ENCODE measurements at places on chromosomes 11 and 22.

DNA sequence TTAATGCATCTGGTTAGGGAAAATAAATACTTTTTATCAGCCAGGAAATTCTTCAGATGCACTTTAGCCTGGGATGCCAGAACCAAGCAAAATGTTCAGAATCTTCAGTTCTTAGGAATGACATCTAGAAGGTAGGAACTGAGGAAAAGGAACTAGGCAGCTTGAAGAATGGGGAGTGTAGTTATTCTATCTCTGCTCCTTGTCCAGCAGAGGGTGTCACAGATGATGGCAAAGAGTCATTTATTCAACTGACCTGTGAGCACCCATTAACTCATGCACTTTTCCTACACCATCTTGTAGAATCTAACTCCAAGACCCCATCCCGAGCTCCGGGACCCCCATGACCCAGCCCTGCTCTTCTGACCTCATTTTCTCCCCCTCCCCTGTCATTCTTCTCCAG, 122.1 kb upstream of the ISX start:
- H3K4me3 ChIP-seq: no peak overlapping the region
- no peak for DNase-seq
- no peaks in the 10 kb centered on the region for H3K27me3 ChIP-seq
- H3K27ac ChIP-seq: no peak overlapping the region
- H3K36me3 ChIP-seq: no peaks in the 10 kb centered on the region

DNA sequence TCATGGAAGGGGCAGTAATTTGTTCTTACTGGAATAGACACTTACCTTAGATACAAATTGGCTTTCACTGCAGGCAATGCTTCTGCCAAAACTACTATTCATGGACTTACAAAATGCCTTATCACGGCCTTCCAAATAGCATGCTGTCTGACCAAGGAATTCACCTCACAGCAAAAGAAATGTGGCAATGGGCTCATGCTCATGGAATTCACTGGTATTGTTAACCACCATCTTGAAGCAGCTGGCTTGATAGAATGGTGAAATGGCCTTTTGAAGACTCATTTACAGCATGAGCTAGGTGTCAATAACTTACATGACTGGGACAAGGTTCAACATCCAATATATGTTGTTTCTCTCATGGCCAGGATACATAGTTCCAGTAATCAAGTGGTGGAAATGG, 21.9 kb downstream of the OR5B21 start:
- peaks cover 2% of the 10 kb centered on the region for H3K4me1 ChIP-seq
- no peak for DNase-seq
- H3K4me3 ChIP-seq: no peak overlapping the region
- H3K36me3 ChIP-seq: no peaks in the 10 kb centered on the region

DNA sequence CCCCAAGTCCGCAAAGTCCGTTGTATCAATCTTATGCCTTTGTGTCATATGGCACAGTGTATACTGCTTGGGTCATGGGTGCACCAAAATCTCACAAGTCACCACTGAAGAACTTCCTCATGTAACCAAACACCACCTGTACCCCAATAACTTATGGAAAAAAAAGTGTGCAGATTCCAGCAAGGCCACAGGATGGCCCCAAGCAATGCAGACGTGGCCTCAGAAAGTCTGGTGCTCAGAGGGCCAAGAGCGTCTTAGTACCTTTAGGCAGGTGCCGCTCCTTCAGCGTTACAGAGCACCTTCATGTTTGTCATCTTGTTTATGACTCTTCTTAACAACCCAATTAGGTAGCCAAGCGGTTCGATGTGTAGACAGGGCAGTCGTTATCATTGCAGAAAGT, 65.3 kb downstream of the PRDM11 start:
- H3K36me3 ChIP-seq: peaks cover 3% of the 10 kb centered on the region
- no peak overlapping the region for H3K27ac ChIP-seq
- DNase-seq: no peak
- no peaks in the 10 kb centered on the region for H3K27me3 ChIP-seq
- H3K4me1 ChIP-seq: peaks cover 15% of the 10 kb centered on the region
- H3K4me3 ChIP-seq: no peak overlapping the region

- H3K4me3 ChIP-seq: no peak overlapping the region
- no peaks in the 10 kb centered on the region for H3K4me1 ChIP-seq
- H3K27ac ChIP-seq: no peak overlapping the region
These were observed 112.2 kb upstream of the RRM1 start for GRCh38 chr11:3982431-3982830.

- H3K4me1 ChIP-seq: no peaks in the 10 kb centered on the region
- no peaks in the 10 kb centered on the region for H3K27me3 ChIP-seq
- no peak for DNase-seq
- no peaks in the 10 kb centered on the region for H3K36me3 ChIP-seq
These were observed 78.5 kb downstream of the LUZP2 start for GRCh38 chr11:24575392-24575791.

- H3K4me3 ChIP-seq: no peak overlapping the region
- H3K27me3 ChIP-seq: no peaks in the 10 kb centered on the region
- peaks cover 6% of the 10 kb centered on the region for H3K4me1 ChIP-seq
These were observed 33.1 kb upstream of the SEPTIN5 start for GRCh38 chr22:19680911-19681862.

DNA sequence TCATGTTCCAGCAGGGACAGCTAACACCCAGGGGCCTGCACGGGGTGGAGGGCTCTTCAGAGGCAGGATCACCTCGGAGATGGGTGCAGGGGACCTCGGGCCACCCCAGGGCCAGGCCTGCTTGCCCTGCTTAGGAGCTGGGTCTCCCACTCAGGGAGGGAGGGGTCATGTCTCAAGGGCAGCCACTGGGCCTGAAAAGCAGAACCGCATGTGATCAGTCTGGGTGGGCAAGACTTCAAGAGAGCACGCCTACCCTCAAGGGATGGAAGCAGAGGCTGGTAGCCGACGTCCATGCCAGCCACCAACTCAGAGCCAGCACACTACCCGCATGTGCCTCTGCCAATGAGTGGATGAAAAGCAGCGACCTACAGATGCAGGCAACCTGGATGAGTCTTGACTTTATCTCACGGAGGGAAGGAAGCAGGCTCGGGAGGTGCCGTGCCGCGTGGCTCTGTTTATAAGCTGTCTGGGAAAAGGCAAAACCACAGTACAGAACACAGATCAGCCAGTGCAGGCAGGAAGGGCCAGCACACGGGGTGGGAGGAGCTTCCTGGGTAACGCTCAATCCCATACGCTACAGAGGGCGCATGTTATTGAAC, 16.0 kb downstream of the TBX1 start:
- no peaks in the 10 kb centered on the region for H3K36me3 ChIP-seq
- no peak overlapping the region for H3K4me3 ChIP-seq
- peaks cover 3% of the 10 kb centered on the region for H3K4me1 ChIP-seq
- peaks cover 59% of the 10 kb centered on the region for H3K27me3 ChIP-seq

- no peak for DNase-seq
- H3K4me1 ChIP-seq: no peaks in the 10 kb centered on the region
- no peak overlapping the region for H3K4me3 ChIP-seq
- no peak overlapping the region for H3K27ac ChIP-seq
- H3K36me3 ChIP-seq: no peaks in the 10 kb centered on the region
These were observed 318.9 kb downstream of the NTM start for GRCh38 chr11:131689049-131689925.

- no peak for DNase-seq
- no peak overlapping the region for H3K27ac ChIP-seq
- peaks cover 7% of the 10 kb centered on the region for H3K27me3 ChIP-seq
- no peak overlapping the region for H3K4me3 ChIP-seq
These were observed 79.5 kb downstream of the TIMP3 start for GRCh38 chr22:32880893-32881596.

DNA sequence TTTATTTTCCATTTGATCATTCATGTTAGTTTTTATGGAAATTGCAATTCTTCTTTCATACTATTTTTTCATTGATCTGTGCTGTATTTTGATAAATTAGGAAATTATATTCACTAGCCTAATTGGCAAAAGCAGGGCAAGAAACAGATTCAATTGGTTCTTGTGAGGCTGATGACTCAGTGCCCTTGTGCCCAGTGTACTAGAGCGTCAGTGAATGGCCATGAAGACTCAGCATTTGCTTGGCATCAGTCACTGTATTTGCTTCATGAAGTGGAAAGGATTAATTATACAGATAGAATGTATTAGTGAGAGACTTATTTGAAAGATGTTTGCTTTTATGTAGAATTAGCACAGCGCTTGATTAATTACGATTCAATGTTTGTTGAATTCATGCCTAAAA, 31.8 kb downstream of the MRGPRX1 start:
- no peak overlapping the region for H3K4me3 ChIP-seq
- no peak overlapping the region for H3K27ac ChIP-seq
- no peaks in the 10 kb centered on the region for H3K4me1 ChIP-seq
- DNase-seq: no peak
- H3K27me3 ChIP-seq: no peaks in the 10 kb centered on the region
- no peaks in the 10 kb centered on the region for H3K36me3 ChIP-seq

GRCh38 chr11:92845805-92846204, 123.6 kb upstream of the MTNR1B start:
- DNase-seq: no peak
- H3K27me3 ChIP-seq: no peaks in the 10 kb centered on the region
- H3K36me3 ChIP-seq: peaks cover 9% of the 10 kb centered on the region
- no peak overlapping the region for H3K4me3 ChIP-seq

GRCh38 chr22:39528080-39528661, 4.4 kb downstream of the RPS19BP1 start:
- no peaks in the 10 kb centered on the region for H3K27me3 ChIP-seq
- H3K27ac ChIP-seq: peak overlapping the region; percentile 18
- DNase-seq: no peak

- no peak overlapping the region for H3K4me3 ChIP-seq
- H3K4me1 ChIP-seq: no peaks in the 10 kb centered on the region
- H3K27ac ChIP-seq: no peak overlapping the region
These were observed 8.9 kb downstream of the UVRAG start for GRCh38 chr11:75823946-75824345.

- no peak for DNase-seq
- H3K27ac ChIP-seq: no peak overlapping the region
- no peaks in the 10 kb centered on the region for H3K27me3 ChIP-seq
These were observed 693.4 kb upstream of the CCDC90B start for GRCh38 chr11:83979593-83979992.

DNA sequence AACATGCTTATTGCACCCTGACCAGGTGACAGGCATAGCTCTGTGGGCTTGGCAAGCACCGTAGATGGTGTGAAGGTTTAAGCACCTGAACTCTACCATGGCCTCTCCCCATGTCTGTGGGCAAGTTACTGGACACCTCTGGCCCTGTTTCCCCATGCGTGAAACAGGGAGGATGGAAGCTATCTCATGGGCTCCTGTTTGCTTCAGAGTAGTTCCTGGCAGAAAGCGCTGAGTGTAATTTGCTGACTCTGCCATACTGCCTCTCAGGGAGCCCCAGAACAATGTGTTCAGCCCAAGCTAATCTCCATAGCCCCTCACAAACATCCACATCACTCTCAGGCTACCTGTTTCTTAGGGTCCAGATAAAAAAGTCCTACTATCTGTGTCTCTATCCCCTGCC, 2.4 kb downstream of the CBX6 start:
- H3K27me3 ChIP-seq: no peaks in the 10 kb centered on the region
- H3K36me3 ChIP-seq: peaks cover 49% of the 10 kb centered on the region
- peaks cover 12% of the 10 kb centered on the region for H3K4me1 ChIP-seq
- H3K4me3 ChIP-seq: no peak overlapping the region
- H3K27ac ChIP-seq: no peak overlapping the region

- DNase-seq: no peak
- H3K27me3 ChIP-seq: no peaks in the 10 kb centered on the region
- no peak overlapping the region for H3K27ac ChIP-seq
- H3K36me3 ChIP-seq: no peaks in the 10 kb centered on the region
- no peaks in the 10 kb centered on the region for H3K4me1 ChIP-seq
- H3K4me3 ChIP-seq: no peak overlapping the region
These were observed 30.0 kb upstream of the POU2AF1 start for GRCh38 chr11:111408789-111409727.

DNA sequence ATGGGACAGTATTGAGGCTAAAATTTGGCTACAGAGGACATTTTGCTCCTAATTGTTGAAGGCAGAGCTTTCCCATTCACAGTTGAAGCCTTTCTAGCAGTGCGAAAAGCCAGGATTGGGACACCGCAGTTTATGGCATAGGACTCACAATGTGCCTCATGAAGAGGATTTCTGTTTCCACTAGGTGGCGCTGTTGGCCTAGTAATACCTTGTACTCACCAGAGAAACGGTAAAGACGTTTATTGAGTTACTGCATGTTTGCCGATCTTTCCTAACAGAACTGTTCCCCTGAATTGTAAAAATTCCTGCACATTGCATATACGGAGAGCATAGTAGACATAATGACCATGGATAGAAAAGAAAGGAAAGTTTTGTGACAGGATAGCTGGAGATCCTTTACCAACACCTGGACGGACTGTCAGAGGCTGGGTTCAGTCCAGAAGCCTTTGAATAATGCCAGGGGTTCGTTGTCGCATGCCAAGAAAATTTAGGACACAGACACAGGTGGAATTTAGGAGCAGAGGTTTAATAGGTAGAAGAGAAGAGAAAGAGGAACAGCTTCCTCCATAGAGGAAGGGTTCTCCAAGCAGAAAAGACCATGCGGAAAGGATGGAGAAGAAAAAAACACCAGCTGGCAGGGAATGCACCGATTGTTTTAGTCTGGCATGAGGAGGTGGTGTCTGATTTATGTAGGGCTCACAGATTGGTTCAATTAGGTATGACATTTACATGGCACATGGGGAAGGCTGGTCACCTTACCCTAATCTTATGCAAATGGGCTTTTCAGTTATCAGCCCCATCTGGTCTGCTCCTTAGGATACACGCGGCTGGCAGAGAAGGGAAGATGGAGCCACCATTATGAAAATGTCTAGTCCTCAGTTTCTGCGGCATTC, 10.8 kb upstream of the OR51D1 start:
- H3K27me3 ChIP-seq: no peaks in the 10 kb centered on the region
- H3K36me3 ChIP-seq: no peaks in the 10 kb centered on the region
- no peak overlapping the region for H3K27ac ChIP-seq
- peak; percentile 85 for DNase-seq

DNA sequence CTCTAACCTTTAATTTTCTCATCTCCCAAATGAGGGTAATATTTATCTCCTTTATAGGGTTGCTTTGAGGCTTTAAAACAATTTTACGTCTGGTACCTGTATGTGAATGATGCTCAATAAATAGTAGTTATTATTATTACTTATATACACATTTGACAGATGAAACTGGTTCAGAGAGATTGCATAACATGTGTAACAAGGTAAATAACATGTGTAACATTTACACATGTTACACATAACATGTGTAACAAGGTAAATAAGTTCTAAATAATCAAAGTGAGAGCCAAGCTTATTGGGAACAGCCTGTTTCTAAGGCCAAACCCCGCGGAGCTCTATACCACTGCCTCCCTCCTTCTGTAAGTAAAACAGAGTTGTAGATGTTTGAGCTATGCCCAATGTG, 100.9 kb downstream of the MPPED2 start:
- H3K27ac ChIP-seq: no peak overlapping the region
- no peaks in the 10 kb centered on the region for H3K36me3 ChIP-seq
- no peaks in the 10 kb centered on the region for H3K27me3 ChIP-seq
- H3K4me3 ChIP-seq: no peak overlapping the region

All from neuronal stem cell (in vitro differentiated cells).